ENCODE measurements at places on chromosomes 12 and 14. TPM values are rescaled to one million over a fixed set of nuclear protein-coding genes. Genes with fewer than 3 reads are reported as not detected.

Gene RNASE2
- not detected for total RNA-seq

Gene SEL1L
- 64.0 TPM for total RNA-seq

Gene ESPL1
- 33.3 TPM for total RNA-seq

Gene GPR137C
- total RNA-seq, result 4.5 TPM

Gene ZC2HC1C
- total RNA-seq, result 2.3 TPM

Gene CLEC4D
- 0.70 TPM for total RNA-seq

Gene KRT2
- not detected for total RNA-seq

Gene IQSEC3
- total RNA-seq, result 2.3 TPM
